NCI-H187 treated with DMSO at 0.1 percent for 48 hours (cell line): ENCODE measurements at places on chromosomes 13 and 19.

DNA sequence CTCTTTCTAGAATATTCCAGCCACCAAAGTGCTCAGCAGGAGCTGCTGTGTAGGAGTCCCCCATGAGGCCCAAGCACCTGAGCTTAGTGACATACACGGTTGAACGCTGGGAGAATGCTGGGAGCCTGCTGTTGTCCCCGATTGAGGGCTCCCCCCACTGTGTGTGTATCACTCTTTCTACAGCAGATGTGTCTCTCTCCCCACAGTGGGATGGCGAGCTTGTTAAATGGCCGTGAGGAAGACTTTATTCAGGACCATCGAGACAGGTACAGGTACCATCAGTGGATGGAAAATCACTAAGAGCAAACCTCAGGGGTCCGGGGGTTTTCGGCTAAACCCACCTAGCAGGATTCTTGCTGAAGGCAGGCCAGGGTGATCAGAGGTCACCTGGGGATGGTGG, 22.7 kb downstream of the EPN1 start:
- DNase-seq: no peak

DNA sequence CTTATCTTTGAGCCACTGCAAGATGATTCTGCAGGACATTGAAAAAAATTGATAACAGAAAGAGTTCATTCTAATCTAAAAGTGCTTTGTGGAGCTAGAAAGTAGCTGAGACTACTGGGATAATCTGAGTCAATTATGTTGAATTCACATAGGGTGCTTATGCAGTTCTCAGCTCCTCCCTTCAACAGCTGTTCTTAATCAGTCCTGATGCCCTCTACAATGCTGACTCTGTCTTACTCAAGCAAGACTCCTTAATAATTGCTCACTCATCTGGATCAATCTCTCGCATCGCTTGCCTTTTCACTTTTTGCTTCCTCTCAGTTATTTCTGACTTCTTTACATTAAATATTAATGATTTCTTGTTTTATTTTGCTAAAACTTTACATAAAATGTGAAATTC, 182.1 kb downstream of the PCDH17 start:
- DNase-seq: no peak

DNA sequence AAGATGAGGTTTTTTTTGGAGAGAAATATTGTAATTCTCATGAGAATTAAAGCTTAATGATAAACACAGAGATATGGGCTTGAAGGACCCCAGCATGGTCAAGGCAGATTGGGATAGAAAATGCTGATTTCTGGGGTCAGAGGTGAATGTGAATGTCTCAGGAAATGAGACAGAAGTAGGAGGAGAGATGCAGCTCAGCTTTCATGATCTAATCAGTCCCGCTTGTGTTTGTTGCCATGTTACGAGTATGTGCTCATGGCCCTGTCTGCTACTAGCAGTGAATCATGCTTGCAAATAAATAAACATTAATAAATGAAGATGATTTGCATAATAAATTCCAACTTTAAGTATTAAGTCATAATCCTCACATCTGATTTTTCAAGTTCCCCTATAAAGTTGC, 23.0 kb upstream of the NDFIP2 start:
- DNase-seq: no peak

DNA sequence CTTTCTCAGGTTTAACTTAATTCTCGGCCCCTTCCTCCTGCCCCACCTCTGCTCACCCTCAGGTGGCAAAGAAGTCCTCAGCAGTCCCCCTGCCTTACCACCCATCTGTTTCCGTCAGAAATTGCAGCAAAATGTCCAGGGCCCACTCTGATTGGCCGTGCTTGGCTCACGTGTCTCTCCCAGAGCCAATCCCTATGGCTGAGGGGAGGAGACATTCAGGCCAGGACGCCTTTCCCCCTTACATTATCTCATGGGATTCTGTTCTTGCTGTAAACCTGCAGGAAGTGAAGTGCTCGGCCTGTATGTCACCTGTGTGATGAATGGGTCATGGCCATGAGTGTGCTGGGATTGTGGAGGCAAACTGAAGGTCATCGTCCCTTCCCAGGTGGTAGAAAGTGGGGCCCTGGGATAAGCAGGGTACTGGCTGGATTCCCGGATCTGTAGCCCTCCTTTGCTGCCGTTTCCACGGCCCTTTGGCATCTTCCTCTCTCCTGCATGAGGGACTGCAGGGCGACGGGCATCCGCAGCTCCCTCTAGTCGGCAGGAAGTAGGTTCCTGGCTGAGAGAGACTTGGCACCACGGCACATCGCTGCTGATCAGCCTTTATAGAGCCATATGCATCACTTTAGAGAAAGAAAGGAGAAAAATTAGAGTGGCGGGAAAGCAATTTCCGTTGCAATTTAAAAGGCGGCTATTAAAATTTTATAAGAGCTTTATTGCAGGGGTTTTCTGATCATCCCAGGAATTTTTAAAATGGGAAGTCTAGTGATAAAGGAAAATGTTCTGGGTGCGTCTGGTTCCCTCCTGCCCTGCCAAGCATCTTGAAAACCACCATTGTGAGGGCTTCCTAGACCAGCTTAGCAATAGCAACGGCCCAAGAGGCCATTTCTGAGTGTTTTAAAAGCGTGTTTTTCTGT, 118.2 kb downstream of the SIPA1L3 start:
- no peak for DNase-seq

DNA sequence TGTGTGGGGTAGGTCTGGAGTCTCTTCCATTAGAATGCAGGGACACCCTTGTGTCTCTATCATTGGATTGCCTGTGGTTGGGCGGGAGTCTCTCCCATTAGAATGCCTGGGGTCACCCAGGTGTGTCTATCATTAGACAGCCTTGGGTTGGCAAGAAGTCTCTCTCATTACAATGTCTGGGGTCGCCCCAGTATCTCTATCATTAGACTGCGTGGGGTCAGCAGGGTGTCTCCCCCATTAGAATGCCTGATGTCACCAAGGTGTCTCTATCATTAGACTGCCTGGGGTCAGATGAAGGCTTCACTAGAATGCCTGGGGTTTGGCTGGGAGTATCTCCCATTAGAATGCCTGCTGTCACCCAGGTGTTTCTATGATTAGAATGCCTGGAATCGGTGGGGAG, 1539.0 kb downstream of the UQCRFS1 start:
- DNase-seq: no peak

DNA sequence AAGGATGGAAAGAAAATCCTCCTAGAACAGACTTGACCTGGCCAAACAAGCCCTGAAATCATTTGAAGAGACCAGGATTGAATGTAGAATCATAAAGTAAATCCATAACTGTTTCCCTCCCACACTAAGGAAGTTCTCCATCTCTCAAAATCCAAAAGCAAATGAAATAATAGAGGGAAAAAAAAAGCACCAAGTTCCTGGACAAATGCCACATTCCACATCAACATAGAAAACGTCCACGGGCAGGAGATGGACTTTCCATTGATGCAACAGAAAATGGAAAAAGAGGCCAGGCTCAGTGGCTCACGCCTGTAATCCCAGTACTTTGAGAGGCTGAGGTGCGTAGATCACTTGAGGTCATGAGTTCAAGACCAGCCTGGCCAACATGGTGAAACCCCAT, 56.2 kb downstream of the INSR start:
- no peak for DNase-seq

DNA sequence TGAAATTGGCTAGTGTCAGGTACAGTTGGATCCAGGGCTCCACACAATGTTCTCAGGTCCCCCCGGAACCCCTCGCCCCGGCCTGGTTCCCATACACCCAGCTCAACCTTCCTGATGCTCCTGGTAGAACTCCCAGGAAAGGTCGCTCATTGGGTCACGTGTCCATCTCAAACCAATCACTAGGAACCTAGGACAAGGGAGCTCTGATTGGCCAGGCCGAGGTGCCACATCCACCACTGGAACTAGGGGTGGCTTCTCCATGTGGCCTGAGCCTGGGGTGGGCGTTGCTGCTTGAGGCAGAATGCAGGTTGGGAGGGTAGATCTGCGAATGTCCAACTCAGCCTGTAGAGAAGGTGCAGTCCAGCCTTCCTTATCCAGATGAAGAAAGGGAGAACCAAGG, 6.9 kb upstream of the MEF2B start:
- DNase-seq: no peak

- no peak for DNase-seq
These were observed 265.7 kb downstream of the ABCC4 start for GRCh38 chr13:95035311-95036109.

DNA sequence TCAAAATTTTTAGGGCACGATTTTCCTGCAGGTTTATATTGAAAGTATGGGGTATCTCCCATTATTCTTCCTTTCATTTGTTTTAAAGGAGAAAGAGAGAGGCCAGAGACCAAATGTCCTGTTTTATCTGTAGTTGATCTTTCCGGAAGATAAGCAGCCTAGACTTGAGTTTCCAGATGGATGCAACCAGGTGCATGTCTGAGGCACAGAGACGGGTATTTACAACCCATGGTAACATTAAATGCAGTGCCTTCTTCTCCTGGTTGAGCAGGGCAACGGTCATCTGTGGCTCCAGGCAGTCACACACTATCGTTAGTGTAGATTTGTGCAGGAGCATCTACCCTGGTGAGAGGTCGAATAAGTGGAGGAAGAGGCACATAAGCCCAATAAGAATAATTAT, 1507.1 kb downstream of the UQCRFS1 start:
- no peak for DNase-seq

- no peak for DNase-seq
These were observed 42.5 kb downstream of the ARHGEF18 start for GRCh38 chr19:7391218-7391670.

DNA sequence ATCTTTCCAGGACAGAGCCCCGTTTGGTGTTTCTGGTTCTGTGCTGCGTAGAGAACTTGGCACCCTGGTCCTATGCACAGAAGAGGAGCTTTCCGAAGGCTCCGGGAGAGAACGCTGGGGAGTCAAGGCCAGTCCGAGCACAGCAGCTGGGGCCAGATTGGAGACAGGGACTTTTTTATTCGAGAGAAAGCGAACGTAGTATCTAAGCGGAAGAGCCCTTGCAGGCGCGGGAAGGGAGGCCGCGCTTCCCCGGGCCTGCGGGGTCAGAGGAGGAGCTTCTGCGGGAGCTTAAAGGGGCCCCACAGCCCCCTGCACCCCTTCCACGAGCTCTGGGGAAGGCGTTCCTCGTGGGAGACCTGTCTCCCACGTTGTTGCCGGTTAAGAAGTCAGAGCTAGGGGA, 48.6 kb upstream of the ARHGEF7 start:
- no peak for DNase-seq

GRCh38 chr19:28700176-28700575, 512.8 kb downstream of the UQCRFS1 start:
- DNase-seq: no peak

GRCh38 chr13:46612267-46612666, 59.3 kb downstream of the LRCH1 start:
- no peak for DNase-seq

- DNase-seq: no peak
These were observed 19.7 kb downstream of the ELF1 start for GRCh38 chr13:40999416-40999815.

GRCh38 chr13:75607447-75607846, 28.7 kb upstream of the LMO7 start:
- DNase-seq: no peak

DNA sequence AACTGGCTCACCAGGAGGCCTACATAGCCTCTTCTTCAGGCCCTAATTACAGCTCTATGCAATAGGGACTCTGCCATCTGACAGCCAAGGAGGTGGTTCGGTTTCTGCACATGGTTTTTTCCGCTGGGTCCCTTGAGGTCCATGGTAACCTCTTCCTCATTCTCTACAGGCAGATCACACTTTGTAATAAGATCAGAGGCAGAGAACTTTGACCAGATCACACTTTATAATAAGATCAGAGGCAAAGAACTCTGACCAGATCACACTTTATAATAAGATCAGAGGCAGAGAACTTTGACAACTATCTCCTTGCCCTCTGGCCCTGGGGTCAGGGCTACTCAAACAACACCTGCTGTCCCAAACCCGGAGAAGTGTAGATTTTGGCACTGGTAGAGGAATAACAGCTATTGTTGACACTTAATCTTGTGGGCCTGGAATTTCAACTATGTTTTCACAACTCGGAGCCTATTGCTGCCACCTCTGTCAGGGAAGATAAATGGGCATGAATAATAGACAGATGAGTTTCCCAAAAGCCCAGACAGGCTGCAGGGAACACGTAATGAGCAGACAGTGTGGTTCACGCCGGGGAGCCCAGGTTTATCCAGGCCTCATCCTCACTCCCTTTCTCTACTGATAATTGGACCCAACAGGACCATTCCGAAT, 246.1 kb downstream of the UQCRFS1 start:
- no peak for DNase-seq

- DNase-seq: no peak
These were observed 65.8 kb upstream of the SERP2 start for GRCh38 chr13:44307844-44308243.

- DNase-seq: no peak
These were observed 97.2 kb downstream of the SUCLA2 start for GRCh38 chr13:47903836-47904235.

DNA sequence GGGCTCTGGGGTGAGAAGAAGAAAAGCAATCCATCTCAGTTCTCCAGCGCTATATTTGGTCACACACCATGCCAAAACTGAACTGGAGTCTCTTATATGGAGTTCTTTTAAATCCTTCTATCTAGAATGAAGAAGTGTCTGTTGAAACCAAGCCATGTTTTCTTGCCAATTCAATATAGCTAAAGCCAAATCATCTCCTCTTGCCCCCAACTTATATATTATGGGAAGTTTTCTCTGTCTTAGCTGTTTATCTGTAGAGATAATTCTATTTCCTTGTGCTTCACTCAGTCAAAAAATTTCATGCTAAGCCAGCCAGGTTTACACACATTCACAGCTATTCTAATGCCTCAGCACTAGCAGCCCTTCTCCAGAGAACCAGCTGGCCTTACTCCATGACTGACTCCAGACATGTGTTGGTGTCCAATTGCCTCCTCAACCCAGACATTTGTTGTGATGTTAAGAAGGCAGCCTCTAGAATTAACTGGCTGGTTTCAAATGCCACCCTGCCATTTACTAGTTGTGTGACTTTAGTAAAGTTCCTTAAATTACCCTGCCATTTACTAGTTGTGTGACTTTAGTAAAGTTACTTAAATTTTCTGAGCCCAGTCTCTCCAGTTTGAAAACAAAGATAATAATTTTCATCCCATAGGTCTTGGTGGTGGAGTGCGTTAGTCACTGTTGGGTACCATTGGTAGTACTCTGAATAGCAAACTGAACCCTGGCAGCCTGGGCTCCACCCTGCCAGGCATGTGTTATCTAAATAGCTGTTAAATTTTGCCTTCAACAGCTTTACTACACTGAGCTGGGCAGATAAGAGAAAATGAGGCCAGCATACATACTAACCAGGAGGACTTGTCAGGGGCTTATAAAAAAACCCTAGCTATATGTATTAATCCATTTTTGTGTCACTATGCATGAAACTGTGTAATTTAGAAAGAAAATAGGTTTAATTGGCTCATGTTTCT, 525.1 kb downstream of the LMO7 start:
- no peak for DNase-seq

DNA sequence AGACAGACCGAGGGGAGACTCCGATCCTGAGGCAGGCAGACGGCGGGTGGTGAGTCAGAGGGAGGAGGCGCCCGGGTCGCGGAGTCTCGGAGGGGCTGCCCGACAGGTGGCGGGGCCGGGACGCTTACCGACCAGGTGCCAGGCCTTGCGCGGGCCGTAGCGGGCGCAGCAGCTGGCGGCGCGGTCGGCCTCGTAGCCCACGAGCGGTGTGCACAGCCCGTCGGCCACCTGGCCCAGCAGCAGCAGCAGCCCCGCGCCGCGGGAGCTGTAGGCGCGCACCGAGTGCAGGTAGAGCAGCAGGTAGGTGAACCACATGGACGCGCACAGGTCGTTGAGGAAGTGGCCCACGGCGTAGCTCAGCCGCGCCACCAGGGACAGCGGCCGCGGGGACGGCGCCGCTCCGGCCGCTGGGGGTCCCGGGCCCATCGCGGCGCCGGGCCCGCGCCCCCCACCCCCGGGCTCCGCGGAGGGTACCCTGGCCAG, 367 bp downstream of the MFSD12 start:
- no peak for DNase-seq

GRCh38 chr13:76189882-76190519, 553.9 kb downstream of the LMO7 start:
- no peak for DNase-seq
